Suprapubic skin (tissue), 4 donors: ENCODE measurements at places on chromosomes 5 and 9.

DNA sequence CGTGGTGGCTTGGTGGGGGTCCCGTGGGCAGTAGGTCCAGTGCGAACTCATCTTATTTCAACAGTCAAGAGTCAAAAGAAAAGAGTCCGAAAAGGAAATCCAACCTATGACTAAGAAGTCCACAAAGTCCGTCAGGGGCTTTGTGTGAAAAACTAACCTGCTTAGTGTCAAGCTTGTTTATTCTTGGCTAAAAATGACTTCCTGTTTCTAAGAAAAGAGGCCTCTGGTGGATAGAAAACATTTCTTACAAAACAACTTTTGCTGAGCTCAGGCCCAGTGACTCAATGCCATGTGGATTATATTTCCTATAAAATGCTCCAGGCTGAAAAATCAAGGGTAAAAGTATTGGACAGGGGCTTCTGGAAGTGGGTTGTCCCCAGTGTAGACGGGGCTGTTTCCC is 105.9 kb downstream of the GADD45G start:
- no peak for DNase-seq

DNA sequence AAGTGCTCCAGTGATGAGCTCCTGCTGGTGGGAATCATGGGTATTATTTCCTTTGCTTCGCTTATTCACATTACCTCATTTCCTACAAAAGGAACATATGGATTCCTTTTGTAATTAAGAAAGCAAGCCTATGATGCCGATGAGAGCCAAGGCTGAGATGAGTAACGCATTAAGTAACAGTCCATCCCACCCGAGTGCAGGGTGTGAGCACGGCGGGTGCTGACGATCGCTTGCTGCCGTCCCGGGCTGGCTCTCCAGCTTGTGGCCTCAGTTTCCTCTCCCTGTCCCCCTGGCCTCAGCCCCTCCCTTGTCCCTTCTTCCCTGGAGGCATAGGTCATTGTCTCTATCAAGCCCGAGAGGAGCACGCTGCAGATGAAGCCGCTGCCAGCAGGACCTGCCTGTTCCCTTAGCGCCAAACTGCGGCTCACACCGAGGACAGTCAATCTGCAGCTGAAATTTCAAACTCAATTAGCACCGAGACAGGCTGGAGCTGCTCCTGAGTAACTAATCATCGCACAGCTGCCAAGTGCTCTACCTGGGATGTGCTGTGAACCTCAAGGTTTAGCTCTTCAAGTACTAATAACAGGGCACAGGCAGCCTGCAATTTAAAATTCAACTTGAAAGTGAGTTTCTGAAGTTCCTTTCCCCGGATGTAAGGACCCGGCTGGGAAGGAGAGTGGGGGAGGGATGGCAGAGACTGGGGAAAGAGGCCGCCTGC is 115.2 kb upstream of the RAPGEF1 start:
- no peak for DNase-seq

DNA sequence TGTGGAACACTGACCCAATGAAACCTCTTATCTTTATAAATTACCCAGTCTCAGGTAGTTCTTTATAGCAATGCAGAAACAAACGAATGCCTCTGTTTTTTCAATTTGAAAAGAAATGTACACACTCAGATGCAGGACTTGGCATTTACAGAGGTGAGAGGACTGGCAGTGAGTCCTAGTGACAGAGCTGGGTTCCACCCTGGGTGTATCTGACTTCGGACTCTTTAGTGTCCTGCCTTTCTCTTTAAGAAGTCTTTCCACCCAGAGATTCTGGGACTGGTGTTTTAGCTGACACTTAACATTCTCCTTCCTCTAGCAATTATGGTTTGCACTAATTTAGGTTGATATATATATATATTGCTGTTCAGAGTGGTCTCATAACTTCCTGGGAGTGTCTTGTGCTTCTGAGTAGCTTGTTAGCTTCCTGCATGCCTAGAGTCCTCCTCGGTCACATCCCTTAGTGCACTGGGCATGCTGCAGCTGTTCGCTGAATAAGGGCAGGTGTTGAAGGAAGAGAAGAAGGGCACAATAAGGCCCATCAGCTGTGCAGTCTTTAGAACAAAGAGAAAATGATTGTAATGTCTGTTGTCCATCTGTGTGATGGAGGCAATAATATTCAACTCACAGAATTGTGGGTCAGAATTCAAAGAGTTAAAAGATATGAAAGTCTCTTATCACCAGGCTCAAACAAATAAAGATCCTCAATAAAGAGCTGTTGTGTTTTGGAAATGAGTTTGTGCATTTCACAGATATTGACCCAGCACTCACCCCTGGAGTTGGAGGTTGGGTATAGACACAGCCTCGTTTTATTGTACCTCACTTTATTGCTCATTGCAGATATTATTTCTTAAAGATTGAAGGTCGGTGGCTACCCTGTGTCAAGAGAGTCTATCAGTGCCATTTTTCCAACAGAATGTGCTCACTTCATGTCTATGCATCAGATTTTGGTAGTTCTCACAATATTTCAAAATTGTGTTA is 187.1 kb downstream of the TRIM32 start:
- DNase-seq = no peak

GRCh38 chr9:76704593-76705204 is 59.5 kb upstream of the PCA3 start:
- no peak for DNase-seq

DNA sequence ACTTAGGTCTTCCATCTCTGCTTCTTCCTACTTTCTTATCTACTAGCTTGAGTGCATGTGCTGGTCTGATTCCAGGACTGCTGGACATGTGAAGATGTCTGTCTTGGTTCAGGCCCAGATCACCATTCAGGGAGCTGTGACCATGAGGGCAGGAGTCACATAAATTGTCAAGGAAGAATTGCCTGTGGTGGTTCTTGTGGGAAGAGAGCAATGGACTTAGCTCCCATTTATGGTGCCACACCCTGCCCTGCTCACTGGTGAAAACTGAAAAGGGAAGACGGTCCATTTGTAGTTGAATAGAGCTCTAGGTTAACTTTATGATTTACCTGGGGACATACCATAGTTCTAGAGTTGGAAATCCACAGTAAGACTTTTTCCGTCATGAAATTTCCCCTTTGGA is 244.3 kb upstream of the ZNF608 start:
- DNase-seq = no peak

DNA sequence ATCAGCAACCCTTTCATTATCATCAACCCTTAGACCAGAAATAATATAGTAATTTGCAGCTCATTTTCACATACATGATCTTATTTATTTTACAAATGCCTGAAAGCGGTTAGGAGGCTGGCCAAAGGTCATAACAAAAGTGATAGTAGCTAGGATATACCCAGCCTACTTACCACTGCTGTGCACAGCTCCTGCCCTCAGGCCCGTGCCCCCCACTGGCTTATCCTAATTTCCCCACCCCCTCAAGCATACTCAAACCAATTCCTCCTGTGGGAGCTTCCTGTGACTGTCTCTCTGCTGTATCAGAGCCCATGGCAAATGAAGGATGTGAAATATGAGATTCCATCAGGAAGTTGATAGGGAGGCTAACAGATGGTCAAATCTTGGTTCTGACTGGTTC is 14.8 kb downstream of the FAM219A start:
- DNase-seq = no peak

DNA sequence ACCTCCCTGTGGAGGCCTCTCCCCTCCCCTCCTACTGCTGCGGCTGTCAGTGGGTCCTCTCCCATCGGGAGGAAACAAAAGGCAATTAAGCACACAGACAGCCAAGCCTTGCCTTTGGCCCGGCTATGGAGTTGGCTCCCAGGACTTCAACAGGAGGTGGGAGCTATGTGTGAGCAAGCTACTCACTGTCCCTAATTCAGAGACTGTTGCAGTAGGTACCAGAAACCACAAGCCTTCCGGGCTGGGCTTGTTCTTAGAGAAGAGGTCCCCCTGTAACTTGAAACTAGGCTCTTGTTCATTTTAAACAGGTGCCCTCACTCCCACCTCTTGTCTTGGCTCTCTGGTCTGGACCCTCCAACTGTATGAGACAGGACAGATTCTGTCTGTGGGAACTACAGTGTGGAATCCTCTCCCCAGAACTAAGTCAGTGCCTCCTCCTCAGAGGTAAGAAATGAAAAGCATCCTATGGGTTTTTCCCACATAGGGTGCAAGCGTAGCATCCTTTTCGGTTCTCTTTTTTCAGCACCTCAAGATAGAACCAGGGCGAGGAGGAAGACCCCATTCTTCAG is 561.1 kb downstream of the EBF1 start:
- DNase-seq = no peak

GRCh38 chr5:125486634-125487033 is 740.2 kb upstream of the ZNF608 start:
- no peak for DNase-seq
